ENCODE measurements at places on chromosomes 5 and 9. TPM values are rescaled to one million over a fixed set of nuclear protein-coding genes. Genes with fewer than 3 reads are reported as not detected.

The CBY3 gene
- 0.44 TPM for total RNA-seq

The COL5A1 gene
- total RNA-seq, result 0.30 TPM

The CREBRF gene
- total RNA-seq, result 18.7 TPM

The NCS1 gene
- 1.0 TPM for total RNA-seq

The RMRP gene
- total RNA-seq, result 1,959 TPM

The RASGRF2 gene
- 7.5 TPM for total RNA-seq

The GFI1B gene
- total RNA-seq, result not detected

The RAB14 gene
- total RNA-seq, result 65.8 TPM

The PKD2L2 gene
- not detected for total RNA-seq
